ENCODE measurements at places on chromosomes 1 and 21.
A peak's percentile ranks its signal among the peaks of the same experiment; 100 is the strongest.

- DNase-seq = peak; percentile 79
Measured at GRCh38 chr1:43232074-43232473, 37.7 kb upstream of the TMEM125 start.

- DNase-seq = no peak
Measured at GRCh38 chr1:197001828-197002227, 24.5 kb downstream of the CFHR5 start.

DNA sequence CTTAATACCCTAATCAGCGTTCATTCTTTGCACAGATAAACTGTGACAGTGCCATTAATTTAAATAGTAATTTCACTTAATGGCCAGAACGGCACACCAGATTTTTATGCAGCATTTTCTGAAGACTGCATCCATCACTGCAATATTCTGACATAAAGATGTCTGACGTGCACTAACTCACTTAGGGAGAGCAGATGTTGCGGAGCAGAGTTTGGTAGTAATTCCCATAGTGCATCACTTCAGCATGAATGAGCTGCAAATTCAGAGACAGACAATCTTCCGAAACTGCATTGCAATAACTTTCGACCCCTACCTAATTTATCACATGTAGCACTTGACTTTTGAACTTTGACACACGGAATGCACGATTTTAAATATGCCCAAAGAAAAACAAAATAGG, 225.3 kb downstream of the KCTD3 start:
- DNase-seq = no peak

- DNase-seq = no peak
Measured at GRCh38 chr1:225465793-225466517, 38.1 kb upstream of the LBR start.

DNA sequence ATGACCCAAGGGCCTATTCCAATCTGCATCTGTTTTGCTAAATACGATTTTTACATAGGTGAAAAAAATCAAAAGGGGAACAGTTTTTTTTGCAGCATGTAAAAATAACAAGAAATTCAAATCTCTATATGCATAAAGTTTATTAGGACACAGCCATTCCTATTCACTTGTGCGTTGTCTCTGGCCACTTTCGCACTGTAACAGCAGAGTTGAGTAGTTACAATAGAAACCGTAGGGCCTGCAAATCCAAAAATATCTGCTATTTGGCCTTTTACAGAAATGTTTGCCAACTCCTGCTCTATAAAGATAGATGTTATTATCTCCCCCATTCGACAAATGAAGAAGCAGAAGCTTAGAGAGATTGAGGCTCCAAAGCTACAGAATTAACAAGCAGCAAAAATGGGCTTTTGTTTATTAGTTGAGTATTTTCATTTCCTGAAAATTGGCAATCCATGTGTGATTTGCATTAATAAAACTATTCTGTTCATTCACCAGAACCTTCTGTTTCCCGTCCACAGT, 5.5 kb downstream of the DYNLT5 start:
- no peak for DNase-seq

DNA sequence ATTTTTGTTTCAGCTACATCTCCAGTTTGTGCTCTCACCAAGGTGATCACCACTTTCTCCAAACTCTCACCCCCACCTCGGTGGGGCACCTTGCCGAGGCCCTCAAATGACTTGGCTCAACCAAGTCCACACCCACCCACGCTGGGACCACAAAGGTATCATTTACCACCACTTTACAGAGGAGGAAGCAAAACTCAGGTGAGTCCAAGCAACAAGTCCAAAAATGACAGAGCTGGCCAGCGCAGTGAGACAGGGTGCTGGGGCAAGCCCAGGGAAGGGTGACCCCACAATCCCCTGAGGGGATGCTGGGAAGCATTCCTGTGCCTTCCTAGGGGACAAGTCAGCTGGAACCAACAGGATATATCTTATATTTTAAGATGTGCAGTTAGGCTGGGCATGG, 24.7 kb downstream of the SSBP3 start:
- no peak for DNase-seq

DNA sequence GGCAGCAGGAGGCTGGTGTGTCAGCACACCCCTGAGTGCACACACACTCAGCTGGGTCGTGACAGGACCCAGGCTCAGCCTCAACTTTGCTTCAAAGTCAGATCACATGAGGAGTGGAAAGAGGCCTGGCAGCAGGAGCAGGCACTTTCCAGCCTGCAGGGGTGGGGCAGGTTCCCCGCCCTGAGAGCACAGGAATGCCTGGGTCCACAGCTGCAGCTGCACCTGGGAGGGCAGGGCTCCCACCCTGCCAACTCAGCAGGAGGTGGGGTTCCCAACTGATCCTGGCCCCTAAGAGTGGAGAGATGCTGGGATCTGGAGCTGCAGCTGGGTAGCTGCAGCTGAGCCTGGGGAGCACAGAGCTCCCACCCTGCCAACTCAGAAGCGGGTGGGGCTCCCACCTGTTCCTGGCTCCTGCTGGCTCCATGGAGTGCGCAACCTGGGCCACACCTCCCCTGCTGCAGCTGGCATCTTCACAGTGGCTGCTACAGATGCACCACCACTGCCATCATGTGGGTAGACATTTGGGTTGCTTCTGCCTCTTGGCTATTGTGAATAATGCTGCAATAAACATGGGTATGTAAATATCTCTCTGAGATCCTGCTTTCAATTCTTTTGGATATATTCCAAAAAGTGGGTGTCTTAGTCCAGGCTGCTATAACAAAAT, 415.4 kb downstream of the TTLL7 start:
- DNase-seq = no peak

GRCh38 chr1:187276677-187277076, 447.9 kb downstream of the PLA2G4A start:
- no peak for DNase-seq

- DNase-seq = no peak
Measured at GRCh38 chr1:19391596-19391981, 79.5 kb downstream of the SLC66A1 start.

- DNase-seq = no peak
Measured at GRCh38 chr1:22494144-22494543, 42.5 kb downstream of the ZBTB40 start.

- no peak for DNase-seq
Measured at GRCh38 chr1:18079941-18080735, 27.5 kb upstream of the IGSF21 start.

DNA sequence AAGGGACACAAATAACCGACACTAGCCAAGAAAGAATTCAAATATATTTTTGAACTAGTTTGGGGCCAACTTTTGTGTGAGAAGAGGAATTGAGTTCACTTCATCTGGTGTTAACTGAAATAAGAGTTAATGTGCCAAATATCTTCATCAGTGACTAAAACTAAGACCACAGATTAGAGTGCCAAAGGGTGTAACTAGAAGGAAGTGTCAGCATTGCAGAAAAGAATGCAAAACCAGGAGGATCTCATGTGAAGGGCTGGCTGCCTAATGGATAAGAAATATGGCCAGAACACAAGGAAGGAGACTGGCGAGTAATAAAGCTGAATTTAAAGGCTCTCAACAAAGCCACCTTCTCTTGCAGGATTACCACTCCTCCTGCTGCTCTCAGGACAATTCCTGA, 61.8 kb upstream of the LRRC8D start:
- no peak for DNase-seq

DNA sequence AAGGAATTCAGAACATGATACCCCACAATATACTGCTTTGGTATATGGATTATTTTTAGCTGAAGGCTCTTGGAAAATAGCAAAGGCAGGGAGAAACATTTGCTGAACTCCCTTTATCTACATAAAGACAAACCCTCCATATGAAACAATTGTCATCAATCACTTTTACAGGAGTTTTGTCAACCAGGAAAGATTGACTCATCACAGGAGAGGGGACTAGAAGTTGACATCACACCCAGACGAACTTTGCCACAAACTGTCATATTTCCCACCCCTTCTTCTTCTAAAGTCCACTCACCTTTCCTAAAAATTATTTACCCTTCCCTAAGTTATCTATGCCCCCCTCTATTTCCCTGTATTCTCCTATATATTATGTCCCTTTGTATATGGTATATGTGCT, 47.9 kb downstream of the RBM11 start:
- no peak for DNase-seq

- no peak for DNase-seq
Measured at GRCh38 chr1:34034036-34034435, 131.0 kb downstream of the CSMD2 start.
